Stimulated activated CD8-positive, alpha-beta memory T cell treated with anti-CD3 and anti-CD28 coated beads, Interleukin-7, amount 100 ng/mL, for 4 hours (primary cell): ENCODE measurements at places on chromosomes 4 and X.

DNA sequence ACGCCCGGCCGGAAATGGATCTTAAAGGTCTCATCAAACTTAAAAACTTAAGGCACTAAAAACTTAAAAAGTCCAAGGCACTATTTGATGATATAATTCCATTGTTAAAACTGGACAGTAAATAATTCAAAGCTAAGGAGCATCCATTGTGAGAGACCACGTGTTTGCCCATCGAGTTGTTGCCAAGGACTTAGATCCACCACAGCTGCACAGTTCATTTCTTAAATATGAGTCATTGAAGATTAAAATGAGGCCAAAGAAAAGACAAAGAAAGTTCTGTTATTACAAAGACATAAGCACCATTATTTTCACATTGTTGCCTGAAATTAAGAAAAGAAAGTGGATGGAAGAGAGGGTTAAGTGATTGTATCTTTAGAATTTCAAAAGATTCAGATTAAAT is 411.5 kb upstream of the FTHL17 start:
- no peak for DNase-seq

DNA sequence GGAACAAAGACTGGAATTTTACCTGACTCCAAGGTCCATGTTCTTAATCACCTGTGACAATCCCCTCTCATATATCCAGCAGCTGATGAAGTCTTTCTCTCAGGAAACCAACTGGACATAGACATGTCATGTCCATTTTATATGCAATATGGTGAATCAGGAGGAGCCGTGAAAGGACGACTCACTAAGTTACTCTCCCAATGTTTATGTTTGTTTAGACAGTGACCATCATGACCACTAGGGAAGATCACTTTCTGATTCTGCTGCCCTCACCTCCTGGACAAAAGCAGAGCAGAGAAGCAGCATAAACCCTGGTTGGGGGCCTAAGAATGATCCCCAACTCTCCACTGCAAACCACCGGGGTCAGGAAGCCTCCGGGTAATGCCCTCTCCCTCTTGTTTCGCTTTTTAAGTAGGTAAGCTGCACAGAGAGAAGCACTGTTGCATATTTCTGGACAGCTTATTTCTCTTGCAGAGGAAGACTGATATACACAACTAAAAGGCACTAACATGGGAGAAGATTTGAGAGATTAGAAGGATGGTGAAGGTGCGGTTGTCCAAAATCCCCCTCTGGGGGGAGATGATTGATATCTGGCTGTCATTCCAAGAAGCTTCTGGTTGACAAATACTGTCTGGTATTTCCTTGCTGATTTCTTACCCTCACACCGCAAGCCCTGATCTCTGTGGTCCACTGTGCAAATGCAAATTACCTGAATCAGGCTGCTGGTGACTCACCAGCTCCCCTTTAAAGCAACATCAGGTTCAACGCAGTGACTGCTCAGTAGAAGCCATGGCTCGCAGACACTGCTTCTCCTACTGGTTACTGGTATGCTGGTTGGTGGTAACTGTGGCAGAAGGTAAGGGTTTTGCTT is at the start of gene ODAPH:
Gene ODAPH, plus strand, starts transcription at position 773 of the 871 bp plus-strand sequence. Its CDS starts 17 bp downstream, at position 790.
- peak; percentile 5 for DNase-seq

DNA sequence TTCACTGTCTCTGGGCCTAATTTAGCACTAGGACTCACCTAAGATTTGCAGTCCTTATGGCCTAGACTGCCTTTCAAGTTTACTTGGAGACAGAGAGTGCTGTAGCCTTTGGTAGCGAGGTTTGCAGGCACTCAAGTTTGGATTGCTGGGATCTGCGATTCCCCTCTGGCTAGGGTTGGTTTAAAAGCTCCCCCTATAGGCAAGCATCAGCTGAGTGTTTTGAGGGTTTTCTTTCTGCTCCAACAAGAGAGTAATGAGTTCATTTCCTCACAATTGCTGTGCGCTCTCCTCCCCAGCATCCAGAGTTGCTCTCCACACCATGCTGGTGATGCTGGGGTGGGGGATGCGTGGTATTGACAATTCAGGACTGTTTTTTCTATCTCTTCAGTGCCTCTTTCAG is 206.9 kb downstream of the GLUD2 start:
- no peak for DNase-seq

GRCh38 chr4:134539729-134540231 is 338.2 kb upstream of the PABPC4L start:
- no peak for DNase-seq

- DNase-seq: no peak
Measured at GRCh38 chr4:159046683-159047082, 56.2 kb upstream of the RAPGEF2 start.

DNA sequence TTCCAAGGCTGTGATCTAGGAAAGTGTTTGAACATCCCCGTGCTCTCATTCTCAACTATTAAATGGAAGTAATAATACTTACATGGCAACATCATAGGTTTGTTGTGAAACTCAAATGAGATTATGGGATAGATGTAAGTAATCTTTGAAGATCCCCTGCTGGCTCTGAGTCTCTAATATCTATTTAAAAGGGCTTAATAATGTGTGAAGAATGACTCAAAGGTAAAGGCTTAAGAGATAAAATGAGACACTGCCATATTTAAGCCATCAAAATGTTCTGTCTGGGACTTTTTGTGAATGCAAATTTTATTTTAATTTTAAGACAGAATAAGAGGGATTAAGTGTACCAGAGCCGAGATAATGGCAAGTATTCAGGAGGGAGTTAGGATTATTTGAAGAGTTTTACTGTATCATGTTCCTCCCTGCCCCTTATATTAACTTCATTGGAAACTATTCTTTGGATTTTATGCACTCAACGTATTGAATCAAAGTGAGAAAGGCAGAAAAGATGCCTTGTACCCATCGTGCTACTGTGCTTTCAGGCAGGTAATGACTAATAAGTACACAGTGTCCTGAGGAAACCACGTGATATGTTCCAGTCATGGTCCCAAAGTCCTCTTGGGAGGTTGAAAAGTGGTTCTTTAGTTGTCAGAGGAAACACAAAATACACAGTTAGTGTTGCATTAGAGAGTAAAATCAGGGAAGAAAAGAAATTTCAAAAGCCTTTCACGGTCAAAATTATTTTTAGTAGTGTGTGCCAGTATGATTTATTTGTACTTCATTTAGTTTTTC is 192.4 kb downstream of the RBM46 start:
- no peak for DNase-seq

DNA sequence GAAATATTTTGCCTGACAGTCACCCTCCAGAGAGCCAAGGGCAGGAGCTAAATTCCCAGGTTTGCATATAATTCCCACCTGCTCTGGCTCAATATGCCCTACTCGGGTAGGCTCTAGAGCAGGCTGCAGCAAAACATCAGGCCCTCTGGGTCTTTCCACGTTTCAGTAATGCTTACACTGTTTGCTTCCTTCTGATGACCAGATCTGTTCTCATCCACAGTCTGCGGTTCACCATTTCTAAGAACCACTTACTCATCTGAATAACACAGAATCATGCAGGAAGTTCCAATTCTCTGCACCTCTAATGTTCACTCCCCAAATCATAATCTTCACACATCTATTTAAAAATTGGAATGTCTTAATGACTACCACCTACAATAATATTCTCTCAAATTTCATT is 141.4 kb downstream of the PPP3CA start:
- peak; percentile 31 for DNase-seq

GRCh38 chrX:1264556-1264955 is 4.1 kb upstream of the CSF2RA start:
- DNase-seq: no peak

- no peak for DNase-seq
Measured at GRCh38 chr4:118904418-118904817, 15.8 kb downstream of the SYNPO2 start.

GRCh38 chr4:142581881-142582280 is 264.2 kb downstream of the INPP4B start:
- no peak for DNase-seq

DNA sequence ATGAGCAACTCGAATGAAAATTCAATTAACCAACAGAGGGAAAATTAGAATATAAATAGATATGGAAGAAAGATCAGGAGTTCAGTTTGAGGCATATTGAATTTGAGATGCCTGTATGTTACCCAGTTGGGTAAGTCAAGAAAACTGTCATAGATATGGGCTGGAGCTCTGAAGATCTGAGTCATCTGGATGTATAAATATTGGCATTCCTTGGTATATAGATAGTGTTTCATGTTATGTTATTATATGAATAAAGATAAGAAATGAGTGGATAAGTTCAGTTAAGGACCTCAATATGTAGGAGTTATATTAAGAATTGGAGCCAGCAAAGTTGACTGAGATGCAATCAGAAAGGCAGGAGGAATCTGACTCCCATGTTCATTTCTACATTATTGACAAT is 543.6 kb upstream of the SMIM31 start:
- DNase-seq: no peak

- DNase-seq: no peak
Measured at GRCh38 chr4:140005699-140006098, 148.3 kb downstream of the MAML3 start.

GRCh38 chrX:10753116-10753515 is 132.7 kb upstream of the MID1 start:
- DNase-seq: no peak

DNA sequence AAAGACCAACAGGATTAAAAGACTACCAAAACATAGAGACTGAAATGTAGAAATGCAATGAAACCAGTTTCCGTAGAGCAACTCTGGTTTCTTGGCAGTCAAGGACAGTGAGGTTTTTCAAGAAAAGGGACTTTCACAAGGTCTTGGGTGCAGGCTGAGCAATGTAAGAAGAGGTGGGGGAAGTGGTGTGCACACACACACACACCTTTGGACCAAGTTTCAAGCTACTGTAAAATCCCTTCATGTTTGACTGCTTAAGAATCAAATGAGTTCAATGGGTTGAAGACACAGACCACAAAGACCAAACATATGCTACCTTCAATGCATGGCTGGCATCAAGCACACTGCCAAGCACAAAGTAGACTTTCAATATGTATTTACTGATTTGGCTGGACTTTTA is 17.8 kb upstream of the MCF2 start:
- DNase-seq: no peak

- no peak for DNase-seq
Measured at GRCh38 chr4:2127609-2128332, 68.6 kb downstream of the NAT8L start.

GRCh38 chr4:2461246-2461960 is 7.5 kb upstream of the RNF4 start:
- no peak for DNase-seq

DNA sequence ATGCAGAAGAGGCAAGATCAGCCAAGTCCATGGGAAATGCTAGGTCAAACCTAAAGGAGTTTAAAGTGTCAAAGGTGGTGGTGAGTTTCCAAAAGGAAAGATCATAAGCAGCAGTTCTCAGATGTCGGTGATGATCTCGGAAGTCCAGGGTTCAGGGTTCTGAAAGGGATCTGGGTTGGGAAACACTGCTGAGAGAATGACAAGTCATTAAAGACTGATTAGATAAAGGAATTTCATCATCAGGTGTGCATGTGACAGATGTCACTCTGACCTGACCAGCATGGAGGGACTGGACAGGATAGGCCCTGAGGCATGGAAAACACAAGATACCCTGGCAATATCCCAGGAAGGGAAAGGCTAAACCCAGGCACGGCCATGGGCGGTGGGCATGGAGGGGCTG is 195.7 kb upstream of the TBL1X start:
- no peak for DNase-seq

DNA sequence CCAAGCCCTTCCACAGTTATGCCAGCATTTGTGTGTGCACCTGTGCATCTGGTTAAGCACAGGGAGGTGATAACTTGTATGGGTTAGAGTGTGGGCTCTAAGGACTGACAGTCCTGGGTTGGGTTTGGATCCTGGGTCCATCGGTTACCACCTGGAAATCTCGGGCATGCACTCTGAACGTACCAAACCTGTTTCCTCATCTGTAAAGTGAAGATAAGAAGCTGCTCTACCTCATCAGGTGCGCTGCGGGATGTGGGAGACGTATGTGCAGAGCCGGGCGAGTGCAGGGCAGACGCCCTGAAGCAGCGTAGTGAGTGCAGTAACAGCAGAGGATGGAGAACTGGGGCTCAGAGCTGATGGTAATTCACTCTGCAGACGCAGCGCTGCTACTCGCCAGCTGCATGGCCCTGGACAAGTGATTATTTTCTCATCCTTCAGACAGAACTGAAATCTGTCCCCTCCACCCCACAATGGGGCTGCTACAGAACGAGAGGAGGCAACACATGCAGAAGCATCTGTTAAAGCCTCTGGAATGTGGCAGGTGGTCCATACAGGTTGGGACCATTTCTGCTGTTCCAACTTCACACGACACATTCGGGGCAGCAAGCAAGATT is 64.4 kb downstream of the HADH start:
- no peak for DNase-seq

DNA sequence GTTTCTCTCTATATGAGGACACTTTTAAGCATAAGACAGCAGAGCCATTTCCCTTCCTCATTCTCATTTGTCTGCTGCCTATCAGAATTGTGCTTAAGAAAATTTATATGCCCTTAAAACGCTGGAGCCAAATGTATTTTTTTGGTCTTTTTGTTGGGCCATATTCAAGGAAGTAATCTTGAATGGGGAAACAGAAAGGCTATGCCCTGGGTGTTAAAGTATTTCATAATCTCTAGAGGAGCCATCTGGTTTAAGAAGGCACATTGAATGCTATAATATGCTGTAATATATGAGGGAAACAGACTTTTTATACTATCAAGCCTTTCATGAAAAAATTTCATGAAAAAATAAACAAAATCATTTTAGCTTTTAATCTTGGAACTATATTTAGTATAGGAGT is 4.3 kb downstream of the DMD start:
- DNase-seq: no peak

GRCh38 chr4:2731907-2732317 is 24.2 kb downstream of the TNIP2 start:
- no peak for DNase-seq

DNA sequence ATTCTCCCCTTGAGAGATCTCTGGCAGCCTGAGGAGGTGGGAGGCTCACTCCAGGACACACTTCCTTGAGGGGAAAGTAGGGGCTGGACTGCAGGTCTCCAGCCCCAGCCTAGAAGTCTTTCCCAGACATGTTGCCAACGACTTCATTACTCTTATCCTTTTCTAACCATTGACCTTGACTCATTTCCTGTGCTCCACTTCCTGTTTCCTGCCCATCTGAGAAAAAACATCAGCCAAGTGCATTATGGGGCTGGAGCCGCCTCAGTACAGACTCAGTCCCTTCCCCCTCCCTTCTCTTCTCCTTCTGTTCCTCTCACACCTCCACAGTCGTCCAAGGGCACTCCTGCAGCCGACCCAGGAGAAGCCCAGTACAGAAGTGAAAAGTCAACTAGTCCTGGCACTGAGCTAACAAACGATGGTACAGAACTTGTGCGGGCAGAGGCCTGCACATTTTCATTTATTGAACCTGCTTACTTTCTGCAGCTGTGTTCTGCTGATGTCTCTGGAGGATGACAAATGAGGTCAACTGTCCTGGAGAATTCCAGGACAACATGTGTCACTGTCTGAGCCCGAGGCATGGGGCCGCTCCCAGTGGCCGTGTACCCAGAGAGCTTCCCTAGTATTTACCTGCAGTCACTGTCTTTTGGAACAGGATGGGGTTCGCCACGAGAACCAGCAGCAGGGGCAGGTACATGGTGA is 20.1 kb downstream of the GPR143 start:
- no peak for DNase-seq
